ENCODE measurements at places on chromosomes 16 and 17.

DNA sequence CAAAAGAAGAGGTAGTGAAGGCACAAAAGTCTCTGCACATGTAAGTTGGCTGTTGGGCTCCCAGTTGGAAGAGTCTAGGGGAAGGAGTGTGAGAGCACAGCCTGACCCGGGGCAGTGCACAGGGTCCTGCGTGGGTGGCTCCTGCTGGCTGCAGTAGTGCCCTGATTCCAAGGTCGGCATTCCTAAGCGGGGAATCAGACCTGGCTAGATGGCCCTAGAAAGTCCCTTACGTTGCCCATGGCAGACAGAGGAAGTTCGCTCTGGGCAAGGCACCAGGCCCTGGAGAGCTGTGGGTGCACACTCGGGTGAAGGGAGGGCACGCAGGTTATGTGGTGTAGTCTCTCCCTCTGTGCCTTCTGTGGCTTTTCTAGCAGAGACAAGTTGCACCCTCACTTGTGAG lies 22.8 kb upstream of the SLC5A11 start:
- no peak for DNase-seq

DNA sequence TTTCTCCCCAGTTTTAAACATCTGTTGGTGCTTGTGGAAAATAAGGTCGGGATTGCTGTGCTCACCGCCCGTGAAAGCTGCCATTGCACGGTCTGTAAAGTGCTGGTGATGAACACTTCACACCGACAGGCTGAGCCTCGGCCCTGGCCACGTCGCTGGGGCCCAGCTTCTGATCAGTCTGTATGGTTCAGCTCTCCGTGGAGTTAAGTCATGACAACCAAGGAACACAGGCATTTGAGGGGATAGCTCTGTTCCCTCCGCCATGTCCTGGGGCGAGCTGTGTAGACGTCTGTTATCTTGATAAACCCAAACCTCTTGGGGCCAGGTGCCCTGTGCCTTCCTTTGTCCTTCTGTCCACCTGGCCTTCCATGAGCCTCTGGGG lies 110.6 kb downstream of the METRNL start:
- DNase-seq, result no peak

DNA sequence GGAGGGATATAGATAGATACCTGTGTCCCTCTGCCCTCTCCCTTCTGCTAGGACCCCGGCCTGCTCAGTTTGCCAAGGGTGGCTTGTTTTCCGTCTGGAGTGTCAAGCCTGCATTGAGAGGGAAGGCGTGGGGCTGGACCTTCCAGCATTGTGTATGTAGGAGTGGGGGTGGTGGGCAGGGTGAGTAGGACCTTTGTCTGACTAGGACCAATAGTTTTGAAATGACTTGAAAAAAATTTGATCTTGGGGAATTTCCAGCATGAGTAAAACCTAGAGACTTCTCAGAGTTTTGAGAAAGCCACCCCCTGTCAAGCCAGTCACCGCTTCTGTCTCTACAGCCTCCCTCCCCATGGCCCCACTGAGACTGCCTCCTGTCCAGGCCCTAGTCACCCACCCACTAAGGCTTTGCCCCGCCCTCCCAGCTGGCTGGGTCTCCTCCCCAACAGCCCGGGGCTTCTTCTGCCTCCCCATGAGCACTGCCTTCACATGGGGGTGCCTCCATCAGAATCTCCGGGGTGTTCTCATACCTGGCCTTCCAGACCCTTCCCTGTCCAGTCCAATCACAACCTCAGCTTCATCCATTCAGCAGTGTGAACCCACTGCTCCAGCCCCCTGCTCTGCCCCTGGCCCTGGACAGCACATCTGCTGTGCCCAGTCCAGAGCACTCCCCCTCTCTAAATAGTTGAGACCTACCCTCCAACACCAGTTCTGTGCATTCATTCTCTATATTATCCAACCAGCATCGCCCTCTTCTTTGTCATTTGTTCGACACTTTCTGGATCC lies 207.0 kb downstream of the MSI2 start:
- DNase-seq, result no peak

DNA sequence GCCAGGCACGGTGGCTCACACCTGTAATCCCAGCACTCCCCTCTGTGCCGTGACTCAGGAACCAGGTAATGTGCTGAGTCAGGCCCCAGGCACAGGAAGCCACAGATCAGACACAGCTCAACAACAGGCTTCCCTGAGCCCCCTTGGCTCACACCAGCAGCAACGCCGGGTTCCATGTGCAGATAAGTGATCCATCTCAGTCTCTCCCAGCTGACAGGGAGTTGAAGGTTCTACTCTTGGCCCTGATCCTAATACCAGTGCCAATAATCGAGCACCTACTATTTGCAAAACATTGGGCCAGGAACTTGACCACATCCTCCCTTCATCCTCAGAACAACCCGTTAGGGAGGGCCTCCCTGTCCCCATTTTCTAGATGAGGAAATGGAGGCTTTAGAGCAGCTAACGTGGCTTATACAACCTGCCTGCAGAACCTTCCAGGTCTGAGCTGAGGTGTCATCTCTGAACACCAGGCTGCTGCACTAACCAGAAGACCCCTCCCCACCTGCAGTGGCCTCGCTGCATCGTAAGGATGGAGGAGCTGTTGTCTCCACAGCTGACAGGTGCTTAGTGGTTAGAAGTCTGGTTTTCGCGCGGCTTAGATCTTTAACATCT lies 64.8 kb upstream of the AMZ2 start:
- DNase-seq, result no peak

DNA sequence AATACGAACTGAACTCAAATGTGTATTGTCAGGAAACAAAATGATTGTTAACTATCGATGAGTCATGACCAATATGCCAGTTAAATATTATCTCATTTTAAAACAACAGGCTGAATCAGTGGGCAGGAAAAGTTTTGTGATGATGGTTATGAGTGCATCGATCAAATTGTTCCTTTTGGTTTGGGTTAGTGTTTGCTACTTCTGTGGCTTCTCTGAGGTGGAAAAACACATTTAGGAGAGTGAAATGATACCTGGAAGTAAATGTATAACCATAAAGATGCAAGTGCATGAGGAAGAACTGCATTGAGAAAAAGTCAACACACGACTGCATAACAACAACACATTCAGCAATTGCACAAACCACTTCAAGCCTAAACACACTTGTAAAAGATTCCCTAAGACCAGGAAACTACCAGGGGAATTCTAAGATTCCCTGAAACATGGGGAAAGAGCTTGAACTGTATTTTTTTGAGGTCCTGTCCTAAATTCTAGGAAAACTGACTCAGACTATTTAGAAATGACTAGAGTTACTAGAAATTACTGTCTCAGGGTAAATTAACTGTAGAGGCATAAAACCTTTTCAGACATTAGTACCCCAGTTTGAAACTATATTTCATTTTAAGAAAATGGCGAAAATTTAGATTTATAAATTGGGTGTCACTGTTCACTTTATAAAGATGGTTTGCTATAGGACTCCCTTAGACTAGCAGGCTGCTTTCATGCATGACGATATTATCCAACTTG lies 44.8 kb downstream of the CDYL2 start:
- DNase-seq, result no peak

DNA sequence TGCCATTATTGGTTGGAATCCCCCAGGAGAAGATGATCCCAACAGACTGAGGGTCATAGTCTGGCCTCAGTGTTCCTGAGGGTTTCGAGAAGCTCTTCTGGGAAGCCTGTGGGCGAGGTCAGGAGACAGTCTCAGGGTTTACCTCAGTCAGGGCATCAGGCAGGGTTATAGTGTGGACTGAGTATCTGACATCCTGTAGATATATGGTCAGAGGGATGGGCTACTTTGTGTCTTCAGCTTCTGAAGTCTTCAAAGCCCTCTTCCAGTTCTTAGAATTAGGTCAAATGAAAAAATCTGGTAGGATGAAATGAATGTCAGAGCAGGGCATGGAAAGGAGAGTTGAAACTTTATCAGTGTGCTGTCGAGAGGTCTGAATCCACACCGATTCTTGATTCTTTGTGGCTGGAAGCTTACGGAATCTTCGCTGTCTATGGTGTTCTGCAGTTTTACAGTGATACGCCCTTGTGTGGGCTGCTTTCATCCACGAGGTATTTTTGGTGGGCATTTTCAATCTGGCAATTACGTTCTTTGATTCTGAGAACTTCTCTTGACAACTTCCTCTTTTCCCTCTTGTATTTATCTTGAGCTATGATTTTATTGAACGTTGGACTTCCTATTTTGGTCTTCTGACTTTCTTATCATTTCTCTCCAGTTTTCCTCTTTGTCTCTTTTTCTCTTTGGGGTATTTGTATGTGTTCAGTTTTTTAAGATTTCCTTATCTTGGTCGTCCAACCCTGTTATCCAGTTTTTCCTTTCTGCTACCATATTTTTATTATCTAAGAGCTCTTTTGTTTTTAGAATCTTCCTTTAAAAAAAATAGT lies 30.4 kb downstream of the BPTF start:
- DNase-seq, result no peak

DNA sequence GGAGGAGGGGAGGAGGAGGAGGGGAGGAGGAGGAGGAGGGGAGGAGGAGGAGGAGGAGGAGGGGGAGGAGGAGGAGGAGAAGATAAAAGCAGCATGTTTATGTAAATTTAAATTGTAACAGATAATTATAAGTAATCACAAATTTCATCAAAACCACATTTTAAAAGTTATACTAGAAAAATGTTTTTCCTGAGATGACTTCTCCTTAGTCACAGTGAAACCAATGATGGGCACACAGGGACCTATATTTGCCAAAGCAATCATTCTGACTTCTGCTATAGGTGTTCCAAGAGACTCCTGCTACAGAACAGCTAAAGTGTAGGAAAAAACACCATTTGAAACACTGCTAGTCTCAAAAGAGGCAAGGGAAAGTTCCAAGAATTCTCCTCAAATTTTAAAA lies 66.4 kb downstream of the CEP95 start:
- DNase-seq, result no peak

DNA sequence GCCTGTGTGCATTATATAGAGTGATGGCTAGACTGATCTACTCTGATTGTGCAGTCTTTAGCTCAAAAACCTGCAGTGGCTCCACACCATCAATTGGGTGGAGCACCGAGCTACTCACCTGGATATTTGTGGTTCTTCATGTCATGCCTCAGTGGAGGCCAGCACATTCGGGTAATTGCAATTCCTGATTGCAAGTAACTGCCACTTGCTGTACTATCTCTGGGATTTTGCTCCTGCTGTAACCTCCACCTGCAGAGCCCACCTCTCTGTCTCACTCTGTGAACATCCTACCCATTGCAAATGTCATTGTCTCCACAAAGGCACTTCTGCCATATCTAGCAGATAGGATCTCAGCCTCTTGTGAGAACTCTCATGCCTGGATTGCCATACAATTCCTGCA lies 1.7 kb upstream of the CCL1 start:
- no peak for DNase-seq

DNA sequence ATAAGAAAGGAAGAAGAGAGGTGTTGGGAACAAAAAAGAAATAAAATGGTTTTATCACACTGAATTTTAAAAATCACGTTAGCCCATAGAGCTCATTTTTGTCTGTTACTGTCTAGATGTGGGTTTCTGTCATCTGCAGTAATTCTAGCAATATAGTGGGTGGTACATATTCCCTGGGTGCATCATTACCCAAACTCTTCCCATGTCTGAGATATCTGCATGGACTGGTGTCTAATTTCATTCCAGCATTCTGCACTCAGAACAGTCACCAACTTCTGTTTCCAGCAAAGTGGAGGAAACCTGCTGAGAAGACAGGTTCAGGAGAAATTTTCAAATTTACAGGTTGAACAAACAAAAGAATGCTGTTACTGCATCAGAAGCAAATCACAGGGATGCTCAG lies 263.8 kb downstream of the CDH11 start:
- DNase-seq, result no peak

- DNase-seq, result no peak
Measured at GRCh38 chr17:12769981-12770380, 19.3 kb upstream of the ARHGAP44 start.

GRCh38 chr16:56262148-56262547 lies 70.9 kb downstream of the GNAO1 start:
- DNase-seq, result no peak

- DNase-seq, result no peak
Measured at GRCh38 chr17:7650509-7651096, at the start of gene ATP1B2. ATP1B2 (plus strand) TSS chr17:7650926; CDS start chr17:7651519, 593 bp downstream.

DNA sequence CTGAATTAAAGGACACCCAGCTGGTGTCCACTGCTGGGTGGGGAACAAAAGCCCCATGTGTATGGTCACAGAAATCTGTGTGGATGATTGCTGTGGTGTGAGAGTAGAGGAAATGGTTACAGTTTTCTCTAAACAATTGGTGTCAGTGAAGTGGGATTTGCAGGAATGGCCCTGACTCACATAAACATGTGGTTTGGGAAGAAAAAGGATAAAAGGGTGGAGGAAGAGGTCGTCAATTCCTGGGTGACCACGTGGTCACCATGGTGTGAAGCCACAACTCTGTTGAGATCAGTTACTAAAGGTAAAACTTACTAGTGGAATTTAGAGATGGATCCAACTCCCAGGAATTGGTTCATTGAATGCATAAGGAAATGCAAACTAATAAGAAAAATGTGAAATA lies 3.6 kb upstream of the TUBG2 start:
- no peak for DNase-seq

DNA sequence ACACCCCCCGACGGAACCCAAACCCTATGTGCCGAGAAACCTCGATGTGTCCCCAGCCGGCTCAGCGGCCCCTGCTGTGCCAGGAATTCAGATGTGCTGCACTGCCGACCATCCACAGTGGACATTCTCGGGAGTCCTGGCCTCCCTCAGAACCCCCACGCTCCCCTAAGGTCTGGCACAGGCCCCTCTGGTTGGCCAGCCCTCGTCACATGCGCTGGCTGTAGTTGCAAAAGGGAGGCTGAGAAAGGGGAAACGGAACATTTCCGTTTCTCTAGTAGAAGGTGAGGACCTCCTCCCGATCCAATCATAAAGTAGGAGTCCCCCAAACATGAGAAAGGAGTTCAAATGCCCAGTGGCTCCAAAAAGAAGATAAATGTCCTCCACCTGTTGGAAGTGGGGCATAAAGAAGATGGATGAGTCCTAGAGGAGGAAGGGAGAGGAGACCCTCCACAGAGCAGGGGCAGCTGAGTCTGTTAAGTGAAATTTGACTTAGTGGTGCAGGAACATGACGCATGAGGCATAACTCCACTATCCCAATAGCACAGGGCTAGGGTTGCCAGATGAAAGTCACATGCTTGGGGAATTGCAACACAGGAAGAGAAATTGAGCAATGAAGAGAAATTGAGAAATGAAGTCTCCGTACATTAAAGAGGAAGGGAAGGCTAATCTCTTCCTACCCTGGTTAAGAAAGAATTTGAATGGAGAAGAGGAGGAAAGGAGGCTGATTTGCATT lies 49.3 kb upstream of the WSB1 start:
- DNase-seq, result no peak
